ENCODE measurements at places on chromosomes 1 and 21. TPM values are rescaled to one million over a fixed set of nuclear protein-coding genes. Genes with fewer than 3 reads are reported as not detected.

GRCh38 chr1:39184354-39184818 lies 20.1 kb upstream of the MACF1 start:
- no peak for DNase-seq

DNA sequence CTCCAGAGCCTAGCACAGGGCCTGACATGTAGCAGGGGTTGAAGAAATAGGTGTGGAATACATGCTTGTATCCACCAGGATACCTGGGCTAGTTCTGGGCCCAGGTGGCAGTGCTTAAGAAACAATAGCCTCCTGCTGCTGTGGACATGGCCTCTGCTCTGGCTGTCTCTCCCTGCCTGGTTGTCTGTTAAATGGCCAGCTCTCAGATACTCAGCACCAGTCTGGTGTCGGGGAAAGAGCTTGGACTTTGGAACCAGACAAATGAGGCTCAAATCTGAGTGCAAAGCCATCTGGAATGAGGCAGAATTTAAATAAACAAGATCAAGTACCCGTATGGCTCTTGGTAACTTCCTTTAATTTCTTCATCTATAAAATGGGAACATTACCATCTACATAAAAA lies 31.5 kb downstream of the SESN2 start:
- DNase-seq = no peak

DNA sequence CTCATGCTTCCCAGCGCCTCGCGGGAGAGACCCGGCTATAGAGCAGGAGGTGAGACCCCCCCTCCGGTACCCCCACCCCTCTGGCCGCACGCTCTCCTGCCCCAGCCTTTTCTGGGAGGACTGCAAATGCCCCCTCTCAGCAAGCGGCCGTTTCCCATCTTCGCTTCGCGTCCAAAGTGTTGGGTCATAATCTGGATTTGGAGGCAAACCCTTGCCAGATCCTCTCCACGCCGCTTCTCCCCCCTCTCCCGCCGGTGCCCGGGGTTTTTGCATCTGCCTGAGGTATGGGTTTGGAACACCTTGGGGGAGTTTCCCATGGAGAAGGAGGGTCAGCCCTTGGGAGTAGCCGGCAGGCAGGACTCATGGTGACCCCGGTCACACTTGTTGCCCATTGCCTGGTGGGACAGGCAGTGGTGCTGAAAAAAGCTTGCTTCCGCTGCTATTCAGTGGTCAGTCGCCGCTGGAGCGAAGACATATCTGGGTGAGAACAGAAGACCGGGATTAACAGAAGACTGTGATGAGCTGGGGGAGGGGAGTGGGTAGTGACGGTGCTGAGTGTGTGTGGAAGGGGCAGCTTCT lies 935 bp downstream of the KCNK2 start:
- no peak for DNase-seq

DNA sequence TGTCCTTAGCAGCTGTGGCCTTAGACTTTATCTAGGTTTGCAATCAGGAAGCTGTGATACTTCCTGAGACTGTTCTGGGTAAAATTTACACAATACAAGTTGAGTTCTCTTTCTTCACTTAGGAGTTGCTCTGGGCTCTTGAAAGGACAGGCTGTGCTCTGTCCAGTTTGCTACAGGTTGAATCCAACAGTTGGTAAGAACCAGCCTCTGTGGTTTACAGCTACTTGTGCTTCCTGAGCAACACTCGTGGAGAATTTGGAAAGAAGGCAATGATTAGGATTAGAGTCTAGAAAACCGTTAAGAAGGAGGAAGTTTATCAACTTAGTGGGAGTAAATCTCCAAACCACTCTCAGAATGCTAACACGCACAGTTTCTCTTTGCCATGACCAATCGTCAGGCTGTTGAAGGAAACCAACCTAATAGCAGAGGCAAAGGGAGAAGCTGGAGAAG lies 26.8 kb downstream of the GFI1 start:
- no peak for DNase-seq

DNA sequence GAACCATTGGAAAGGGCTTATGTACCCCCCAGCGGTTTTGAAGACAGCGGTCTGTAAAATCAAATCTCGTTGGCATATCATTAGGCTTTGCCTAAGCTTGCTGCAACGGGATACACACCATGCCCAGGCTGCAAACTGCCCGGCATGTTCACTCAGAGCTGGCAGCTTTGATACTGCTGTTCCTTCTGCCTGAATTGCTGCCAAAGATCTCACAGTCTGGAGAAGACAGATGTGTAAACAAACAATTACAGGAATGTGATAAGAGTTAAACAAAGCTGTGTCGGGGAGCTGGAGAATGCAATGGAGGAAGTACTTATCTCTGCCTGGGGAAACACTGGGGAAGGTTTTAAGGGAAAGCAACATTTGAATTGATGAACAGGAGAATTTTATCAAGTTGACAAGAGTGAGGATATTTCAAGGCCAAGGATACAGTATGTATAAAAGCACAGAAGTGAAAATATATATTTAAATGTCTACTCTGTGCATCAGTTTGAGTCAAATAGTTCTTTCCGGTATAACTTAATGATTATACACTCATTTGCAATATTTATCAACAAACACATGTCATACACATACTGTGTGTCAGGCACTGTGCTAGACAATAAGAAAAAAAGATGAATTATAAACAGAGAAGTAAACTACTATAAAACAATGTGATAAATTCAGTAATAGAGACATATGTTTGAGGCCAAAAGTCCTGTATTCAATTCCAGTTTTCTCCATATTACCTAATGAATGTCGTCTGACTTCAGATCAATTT lies 29.9 kb downstream of the CHML start:
- no peak for DNase-seq

GRCh38 chr1:23867542-23867894 lies 572 bp downstream of the FUCA1 start:
- DNase-seq = no peak

- DNase-seq = no peak
These were observed 14.4 kb downstream of the CD58 start for GRCh38 chr1:116556289-116557006.

DNA sequence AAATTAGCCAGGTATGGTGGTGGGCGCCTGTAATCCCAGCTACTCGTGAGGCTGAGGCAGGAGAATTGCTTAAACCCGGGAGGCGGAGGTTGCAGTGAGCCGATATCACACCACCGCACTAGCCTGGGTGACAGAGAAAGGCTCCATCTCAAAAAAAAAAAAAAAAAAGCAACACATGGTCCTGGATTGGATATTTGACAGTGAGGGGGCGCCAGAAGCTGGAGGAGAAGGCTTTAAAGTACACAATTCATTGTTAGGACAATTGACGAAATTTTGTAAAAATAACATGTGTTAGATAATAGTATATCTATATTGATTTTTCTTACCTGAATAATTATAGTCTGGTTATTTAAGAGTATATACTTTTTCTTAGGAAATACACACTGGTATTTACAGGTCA lies 50.2 kb upstream of the USP25 start:
- DNase-seq = no peak

CCDC190 gene
- total RNA-seq = not detected

DNA sequence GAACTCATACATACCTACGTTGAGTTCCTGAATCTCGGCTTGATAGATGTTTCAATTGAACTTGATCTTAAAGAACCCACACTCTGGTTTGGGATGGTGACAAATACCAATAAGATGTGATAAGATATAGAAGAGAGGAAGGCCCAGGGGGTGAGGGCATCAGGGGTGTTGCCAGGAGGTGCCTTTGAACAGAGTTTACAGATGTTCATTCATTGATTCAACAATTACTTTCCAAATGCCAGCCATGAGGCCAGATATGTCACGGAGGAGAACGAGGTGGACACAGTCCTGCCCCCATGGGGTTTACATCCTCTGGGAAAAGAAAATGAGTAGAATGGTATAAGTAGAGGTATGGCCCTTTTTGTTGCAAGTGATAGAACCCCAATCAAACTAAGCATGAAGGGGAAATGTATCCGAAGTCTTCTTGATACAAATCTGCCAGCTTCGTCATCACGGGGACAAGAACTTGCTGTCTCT lies 659 bp downstream of the LRRC71 start:
- no peak for DNase-seq

THEM5 gene
- total RNA-seq = not detected

GLMP gene
- total RNA-seq = 7.3 TPM

DNA sequence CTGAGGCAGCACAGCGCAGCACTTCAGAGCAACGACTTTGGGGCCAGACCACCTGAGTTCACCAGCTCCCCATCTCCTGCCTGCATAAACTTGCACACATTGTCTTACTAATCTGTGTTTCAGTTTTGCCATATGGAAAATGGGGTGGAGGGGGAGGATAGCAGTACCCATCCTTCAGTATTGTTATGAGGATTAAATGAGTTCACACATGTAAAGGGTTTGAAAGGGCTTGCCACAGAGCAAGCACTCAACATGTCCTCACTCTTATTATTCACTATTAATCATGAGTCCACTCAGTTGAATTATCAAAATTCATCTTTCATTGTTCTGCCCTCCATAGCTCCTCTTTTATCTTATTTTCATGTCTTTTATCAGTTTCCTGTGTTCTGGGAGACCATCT lies 40.1 kb upstream of the BMP8B start:
- no peak for DNase-seq

DNA sequence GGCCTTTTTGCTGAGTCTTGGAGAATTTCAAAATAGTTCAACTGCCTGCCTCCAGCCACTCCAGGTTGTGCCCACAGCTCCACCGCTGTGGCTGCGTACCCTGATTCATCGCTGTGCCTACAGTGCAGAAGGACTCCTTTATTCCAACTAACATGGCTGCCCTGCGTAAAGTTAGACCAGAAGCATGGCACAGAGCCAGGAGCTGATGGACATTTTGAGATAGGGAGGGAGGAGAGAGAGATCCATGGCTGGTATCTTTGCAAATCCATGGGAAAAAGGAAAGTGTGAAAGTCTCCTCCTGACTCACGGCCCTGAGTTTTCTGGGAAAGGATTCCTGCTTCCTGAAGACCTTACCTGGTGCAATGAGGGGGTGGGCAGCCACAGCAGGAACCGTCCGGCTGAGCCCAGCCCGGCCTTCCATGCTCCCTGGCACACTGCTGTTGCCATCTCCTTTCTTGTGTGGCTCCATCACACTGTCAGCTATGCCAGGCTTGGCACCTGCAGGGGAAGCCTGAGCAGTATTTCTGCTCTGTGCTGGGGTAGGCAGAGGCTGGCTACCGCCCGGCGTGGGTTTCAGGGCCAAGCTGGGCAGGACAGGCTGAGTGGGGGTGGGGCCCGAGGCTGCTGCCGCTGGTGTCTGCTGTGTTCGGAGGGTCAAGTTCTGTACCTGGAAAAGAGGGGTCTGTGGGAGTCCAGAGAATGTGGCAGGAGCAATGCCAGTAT lies 46.0 kb upstream of the A3GALT2 start:
- no peak for DNase-seq

LCE3D gene
- not detected for total RNA-seq

- DNase-seq = no peak
These were observed 118.5 kb downstream of the ITSN1 start for GRCh38 chr21:33760641-33761440.

- no peak for DNase-seq
These were observed 82.6 kb downstream of the MAB21L3 start for GRCh38 chr1:116193768-116194167.

DNA sequence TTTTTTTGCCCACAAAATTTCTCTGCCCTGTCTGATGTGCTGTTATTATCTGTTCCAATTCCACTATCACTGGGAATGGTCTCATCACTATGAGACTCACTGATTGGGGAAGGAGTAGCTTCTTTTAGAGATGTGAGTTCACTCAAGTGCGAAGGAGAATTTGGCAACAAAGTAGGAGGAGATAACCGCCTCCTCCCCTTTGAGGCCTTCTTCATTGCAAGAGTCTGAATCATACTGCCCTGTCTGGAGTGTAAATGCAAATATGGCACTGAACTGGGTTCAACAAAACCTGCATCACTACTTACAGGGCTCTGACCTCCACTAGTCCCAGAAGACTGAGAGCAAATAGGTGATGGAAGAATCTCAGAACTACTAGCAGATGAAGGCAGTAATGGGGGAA lies 83.4 kb downstream of the ASH1L start:
- no peak for DNase-seq

DNA sequence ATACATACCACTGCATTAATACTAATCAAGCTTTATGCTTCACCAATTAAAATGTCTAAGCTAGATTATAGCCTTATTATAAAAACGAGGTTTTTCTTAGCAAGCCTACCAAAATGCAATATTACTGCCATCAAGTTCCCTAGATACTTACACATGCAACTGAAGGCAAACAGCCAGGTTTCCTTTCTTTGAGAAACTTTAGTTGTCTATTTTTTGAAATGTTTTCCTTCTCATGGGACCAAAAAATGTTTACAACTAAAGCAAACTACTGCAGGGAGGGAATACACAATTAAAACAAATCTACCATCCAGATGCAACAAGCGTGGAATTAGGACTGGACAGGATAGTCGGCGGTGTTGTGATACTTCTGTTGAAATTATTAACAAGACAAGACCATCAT lies 1.3 kb downstream of the ZNF644 start:
- no peak for DNase-seq

FHAD1 gene
- 0.41 TPM for total RNA-seq

GRCh38 chr1:92117526-92117925 lies 37.4 kb downstream of the BTBD8 start:
- no peak for DNase-seq

GRCh38 chr1:247435030-247435758 lies 19.2 kb downstream of the NLRP3 start:
- no peak for DNase-seq

LPAR3 gene
- total RNA-seq = 0.82 TPM

C1QTNF12 gene
- not detected for total RNA-seq

- no peak for DNase-seq
These were observed 135.8 kb upstream of the COL6A1 start for GRCh38 chr21:45845770-45846090.

- DNase-seq = no peak
These were observed 35.3 kb downstream of the RGS8 start for GRCh38 chr1:182649041-182649440.

DNA sequence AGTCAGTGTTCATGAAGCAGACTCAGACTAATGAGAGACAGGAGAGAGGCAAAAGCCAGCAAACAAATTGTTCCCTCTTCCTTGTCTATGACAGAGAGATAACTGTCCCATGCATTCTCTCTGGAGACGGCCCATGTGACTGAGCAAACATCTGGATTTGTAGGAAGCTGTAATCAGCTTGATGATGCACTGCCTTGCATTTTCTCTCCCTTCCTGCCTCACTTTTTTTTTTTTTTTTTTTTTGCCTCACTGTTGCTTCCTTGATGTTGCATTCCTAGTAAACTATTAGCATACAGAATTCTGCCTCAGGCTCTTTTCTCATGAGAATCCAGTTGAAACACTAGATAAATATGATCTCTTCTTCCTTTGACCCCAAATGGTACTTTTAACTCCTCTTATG lies 134.5 kb downstream of the HHIPL2 start:
- no peak for DNase-seq

DNA sequence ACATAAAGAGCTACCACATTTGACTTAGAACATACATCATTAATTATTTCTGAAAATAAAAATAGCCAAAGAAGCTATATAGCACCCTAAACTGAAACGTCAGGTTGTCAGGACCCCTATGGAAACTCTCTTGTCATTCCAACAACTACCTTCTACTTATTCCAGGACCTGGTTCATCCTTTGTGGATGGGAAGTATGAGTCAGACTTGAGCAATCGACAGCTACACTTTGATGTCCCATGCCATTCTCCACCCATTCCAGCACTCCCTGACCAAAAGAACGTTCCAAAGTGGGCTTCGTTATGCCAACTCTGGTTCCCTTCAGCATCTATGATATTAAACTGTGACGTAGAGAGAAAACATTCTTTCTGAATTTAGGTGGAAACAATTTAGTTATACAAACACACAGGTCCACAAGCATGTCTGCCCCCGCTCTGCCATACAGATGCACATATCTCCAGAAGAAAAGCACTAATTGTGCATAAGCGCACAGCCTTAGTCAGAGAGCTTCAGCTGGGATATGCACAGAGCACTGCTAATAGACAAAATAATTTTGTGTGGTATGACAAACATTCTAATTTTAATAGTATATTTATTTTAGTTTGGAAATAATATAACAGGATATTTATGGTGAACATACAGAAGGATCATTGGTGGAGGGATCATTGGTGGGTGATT lies 723.1 kb upstream of the B3GALT2 start:
- no peak for DNase-seq

Measured in frontal cortex (tissue), 4 donors.